Colonic mucosa (tissue), 4 donors: ENCODE measurements at places on chromosomes 7 and 10. TPM values are rescaled to one million over a fixed set of nuclear protein-coding genes. Genes with fewer than 3 reads are reported as not detected.
A peak's percentile ranks its signal among the peaks of the same experiment; 100 is the strongest.

- DNase-seq = no peak
- H3K36me3 ChIP-seq = no peaks in the 10 kb centered on the region
- no peak overlapping the region for H3K27ac ChIP-seq
- no peak overlapping the region for H3K4me3 ChIP-seq
- no peaks in the 10 kb centered on the region for H3K27me3 ChIP-seq
- no peaks in the 10 kb centered on the region for H3K4me1 ChIP-seq
Measured at GRCh38 chr10:86642499-86642898, 11.8 kb upstream of the OPN4 start.

GRCh38 chr10:13100349-13101294, 659 bp downstream of the OPTN start:
- no peaks in the 10 kb centered on the region for H3K27me3 ChIP-seq
- peak overlapping the region; percentile 76 for H3K4me3 ChIP-seq
- peak; percentile 60 for DNase-seq
- H3K36me3 ChIP-seq = no peaks in the 10 kb centered on the region

DNA sequence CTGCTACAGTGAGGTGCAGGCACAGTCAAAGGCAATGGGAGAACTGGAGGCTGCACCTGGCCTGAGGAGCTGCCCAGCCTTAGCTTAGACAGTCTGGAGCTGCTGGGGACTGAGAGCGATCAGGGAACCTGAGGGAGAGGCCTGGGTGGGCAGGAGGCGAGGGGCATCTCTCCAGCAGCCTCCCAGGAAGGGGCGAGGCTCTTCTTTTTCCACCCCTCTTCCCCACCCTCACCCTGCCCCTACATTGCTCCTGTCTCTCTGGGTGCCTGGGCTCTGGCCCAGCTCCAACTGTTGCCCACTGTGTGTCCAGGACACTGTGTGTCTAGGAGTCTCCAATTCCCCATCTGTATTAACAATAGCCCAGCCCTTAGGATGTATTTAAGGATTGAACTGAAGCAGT, 36.9 kb downstream of the TBATA start:
- H3K36me3 ChIP-seq = no peaks in the 10 kb centered on the region
- H3K27me3 ChIP-seq = no peaks in the 10 kb centered on the region
- no peak overlapping the region for H3K4me3 ChIP-seq
- no peak for DNase-seq
- H3K4me1 ChIP-seq = peaks cover 2% of the 10 kb centered on the region

GRCh38 chr7:55147736-55148135, 128.9 kb downstream of the EGFR start:
- DNase-seq = no peak
- no peak overlapping the region for H3K4me3 ChIP-seq
- no peak overlapping the region for H3K27ac ChIP-seq
- no peaks in the 10 kb centered on the region for H3K27me3 ChIP-seq
- no peaks in the 10 kb centered on the region for H3K36me3 ChIP-seq
- no peaks in the 10 kb centered on the region for H3K4me1 ChIP-seq

GRCh38 chr10:94349327-94349726, 13.4 kb downstream of the NOC3L start:
- H3K4me3 ChIP-seq = no peak overlapping the region
- no peak overlapping the region for H3K27ac ChIP-seq
- H3K27me3 ChIP-seq = no peaks in the 10 kb centered on the region
- H3K4me1 ChIP-seq = no peaks in the 10 kb centered on the region

DNA sequence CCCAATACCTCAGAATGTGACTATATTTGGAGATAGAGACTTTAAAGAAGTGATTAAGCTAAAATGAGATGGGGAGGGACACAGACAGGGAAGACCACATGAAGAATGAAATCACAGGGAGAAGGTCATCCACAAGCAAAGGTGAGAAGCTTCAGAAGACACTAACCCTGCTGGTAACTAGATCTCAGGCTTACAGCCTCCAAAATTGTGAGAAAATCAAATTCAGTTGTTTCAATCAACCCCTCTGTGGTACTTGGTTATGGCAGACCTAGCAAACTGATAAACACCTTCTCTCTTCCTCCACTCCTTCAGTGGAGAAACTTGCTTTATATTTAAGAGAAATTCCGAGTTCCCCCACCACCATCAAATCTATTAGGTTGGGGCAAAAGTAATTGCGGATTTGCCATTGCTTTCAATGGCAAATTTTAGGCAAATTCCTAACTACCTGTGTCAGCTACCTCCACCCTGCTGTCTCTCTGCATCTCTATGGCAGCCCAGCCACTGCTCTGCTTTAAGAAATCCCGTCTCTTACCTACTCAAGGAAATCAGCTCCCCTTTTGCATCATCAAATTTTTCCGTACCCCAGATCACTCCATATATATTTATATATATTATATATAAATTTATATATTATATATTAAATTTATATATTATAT, 38.2 kb downstream of the SEMA3E start:
- H3K27ac ChIP-seq = no peak overlapping the region
- no peak for DNase-seq
- H3K4me1 ChIP-seq = no peaks in the 10 kb centered on the region
- no peak overlapping the region for H3K4me3 ChIP-seq
- no peaks in the 10 kb centered on the region for H3K36me3 ChIP-seq

DNA sequence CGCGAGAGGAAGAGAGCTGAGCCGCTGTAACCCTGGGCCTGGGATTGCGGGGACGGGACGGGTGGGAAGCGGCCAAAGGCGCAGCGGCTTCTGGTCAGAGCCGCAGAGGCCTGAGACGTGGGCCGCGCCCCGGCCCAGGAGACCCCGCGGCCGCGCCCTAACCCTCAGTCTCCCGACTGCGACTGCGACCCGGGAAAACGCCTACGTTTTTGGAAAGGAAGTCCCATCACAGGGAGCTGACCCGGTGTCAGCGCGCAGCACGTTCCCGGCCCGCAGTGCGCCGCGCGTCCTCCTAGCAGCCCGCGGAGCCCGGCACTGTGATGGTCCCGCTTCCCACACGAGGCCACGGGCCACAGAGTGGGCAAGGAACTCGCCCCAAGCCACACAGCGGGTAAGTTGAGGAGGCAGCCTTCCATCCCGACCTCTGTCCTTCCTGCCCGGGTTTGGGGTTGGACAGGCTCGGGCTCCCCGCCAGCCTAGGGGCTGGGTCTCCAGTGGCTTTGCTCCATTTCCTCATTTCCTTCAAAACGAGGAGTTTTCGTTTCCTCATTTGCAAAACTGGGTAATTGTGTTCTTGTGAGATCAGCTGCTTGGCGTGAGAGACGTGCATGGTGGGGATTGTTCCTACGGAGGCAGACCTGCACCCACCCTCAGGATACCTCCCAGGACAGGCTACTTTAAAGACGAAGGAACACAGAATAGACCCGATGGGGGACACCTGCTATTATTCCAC, 1.2 kb downstream of the GPNMB start:
- no peaks in the 10 kb centered on the region for H3K4me1 ChIP-seq
- peak overlapping the region; percentile 36 for H3K27ac ChIP-seq
- DNase-seq = peak; percentile 21
- peaks cover 19% of the 10 kb centered on the region for H3K27me3 ChIP-seq

- H3K27ac ChIP-seq = no peak overlapping the region
- no peaks in the 10 kb centered on the region for H3K27me3 ChIP-seq
- H3K36me3 ChIP-seq = no peaks in the 10 kb centered on the region
- H3K4me3 ChIP-seq = no peak overlapping the region
Measured at GRCh38 chr7:17500736-17501135, 202.3 kb downstream of the AHR start.

- H3K4me3 ChIP-seq = no peak overlapping the region
- H3K27me3 ChIP-seq = no peaks in the 10 kb centered on the region
- H3K36me3 ChIP-seq = no peaks in the 10 kb centered on the region
- peak overlapping the region; percentile 58 for H3K27ac ChIP-seq
Measured at GRCh38 chr10:26779176-26779860, 81.4 kb downstream of the ABI1 start.

GRCh38 chr7:134419085-134419484, 39.8 kb downstream of the AKR1B1 start:
- no peak overlapping the region for H3K27ac ChIP-seq
- no peaks in the 10 kb centered on the region for H3K36me3 ChIP-seq
- no peak overlapping the region for H3K4me3 ChIP-seq
- no peaks in the 10 kb centered on the region for H3K4me1 ChIP-seq
- peak; percentile 55 for DNase-seq

- no peak overlapping the region for H3K4me3 ChIP-seq
- H3K27ac ChIP-seq = no peak overlapping the region
- no peaks in the 10 kb centered on the region for H3K27me3 ChIP-seq
- H3K4me1 ChIP-seq = no peaks in the 10 kb centered on the region
- peak; percentile 62 for DNase-seq
Measured at GRCh38 chr10:86693721-86694369, 25.5 kb downstream of the LDB3 start.

DNA sequence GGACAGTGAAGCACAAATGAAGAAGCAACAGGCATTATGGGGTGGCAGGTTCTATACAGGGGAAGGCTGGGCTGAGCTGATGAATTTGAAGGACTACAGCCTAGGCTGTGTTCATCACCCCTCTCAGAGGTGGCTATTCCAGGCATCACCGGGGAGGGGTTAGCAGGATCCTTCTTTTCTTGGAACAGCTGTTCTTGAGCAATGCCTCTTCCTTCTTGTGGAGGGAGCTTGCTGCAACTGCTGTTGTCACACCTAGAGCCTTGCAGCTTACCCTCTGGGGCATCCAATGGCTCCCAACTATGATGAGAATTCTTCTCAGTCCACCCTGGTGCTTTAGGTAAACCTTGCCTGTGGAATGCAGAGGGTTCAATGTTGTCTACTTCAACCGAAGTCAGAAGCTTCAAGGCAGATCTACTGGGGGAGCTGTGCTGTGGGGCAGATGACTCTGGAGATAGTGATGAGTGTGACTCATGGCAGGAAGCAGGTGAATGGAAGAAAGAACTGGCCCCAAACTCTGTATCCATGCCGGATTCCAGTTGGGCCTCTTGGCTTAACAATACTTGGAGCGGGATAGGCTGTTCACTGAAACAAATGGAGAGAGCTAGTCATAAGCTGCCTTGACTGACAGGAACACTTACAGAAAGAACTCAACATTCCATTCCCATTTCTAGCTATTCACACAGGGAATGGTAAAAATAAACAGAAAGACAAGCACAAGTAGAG, 21.5 kb upstream of the PPP3CB start:
- no peak for DNase-seq
- peaks cover 9% of the 10 kb centered on the region for H3K36me3 ChIP-seq
- H3K4me1 ChIP-seq = no peaks in the 10 kb centered on the region
- H3K27me3 ChIP-seq = no peaks in the 10 kb centered on the region
- H3K27ac ChIP-seq = no peak overlapping the region
- no peak overlapping the region for H3K4me3 ChIP-seq

- H3K27ac ChIP-seq = no peak overlapping the region
- H3K4me1 ChIP-seq = peaks cover 12% of the 10 kb centered on the region
- peak overlapping the region; percentile 43 for H3K4me3 ChIP-seq
- no peaks in the 10 kb centered on the region for H3K36me3 ChIP-seq
- no peak for DNase-seq
- no peaks in the 10 kb centered on the region for H3K27me3 ChIP-seq
Measured at GRCh38 chr10:102460836-102461186, 9.5 kb upstream of the C10orf95 start.

DNA sequence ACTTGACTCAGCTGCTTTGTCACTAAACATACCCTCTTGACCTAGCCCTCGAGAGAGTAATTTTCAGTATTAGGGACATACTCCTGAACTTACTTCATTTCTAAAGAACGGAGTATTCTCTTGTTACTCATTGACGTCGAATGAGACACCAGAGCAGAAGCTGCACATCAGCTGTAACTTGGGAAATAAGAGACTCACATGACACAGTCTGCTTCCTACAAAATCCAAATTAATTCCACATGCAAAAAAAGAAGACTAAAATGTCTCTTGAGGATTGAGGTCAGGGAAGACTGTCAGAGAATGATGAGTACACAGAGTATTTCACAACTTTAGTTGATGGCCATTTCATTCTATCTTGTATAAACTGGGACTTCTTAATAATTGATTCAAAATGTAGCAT, 114.7 kb upstream of the EGFR start:
- no peak for DNase-seq
- no peak overlapping the region for H3K27ac ChIP-seq
- H3K4me3 ChIP-seq = no peak overlapping the region
- no peaks in the 10 kb centered on the region for H3K27me3 ChIP-seq

DNA sequence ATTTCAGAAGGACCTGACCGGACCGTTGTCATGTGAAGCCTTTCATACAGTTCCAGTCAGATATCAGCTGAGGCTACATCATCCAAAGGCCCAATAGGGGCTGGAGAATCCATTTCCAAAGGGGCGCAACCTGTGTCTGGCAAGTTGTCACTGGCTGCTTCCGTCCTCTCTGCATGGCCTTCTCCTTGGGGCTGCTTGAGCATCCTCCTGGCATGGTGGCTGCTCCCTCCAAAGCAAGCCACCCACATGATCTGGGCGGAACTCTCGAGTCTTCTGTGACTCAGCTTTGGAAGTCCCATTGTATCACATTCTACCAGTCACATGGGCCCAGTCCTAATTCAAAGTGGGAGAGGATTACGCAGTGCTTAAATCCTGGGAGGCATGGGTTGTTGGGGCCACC, 207.0 kb upstream of the SHH start:
- no peak overlapping the region for H3K27ac ChIP-seq
- H3K36me3 ChIP-seq = no peaks in the 10 kb centered on the region
- no peaks in the 10 kb centered on the region for H3K27me3 ChIP-seq
- H3K4me1 ChIP-seq = no peaks in the 10 kb centered on the region

GRCh38 chr10:33252794-33253203, 81.7 kb downstream of the NRP1 start:
- H3K4me1 ChIP-seq = no peaks in the 10 kb centered on the region
- no peak overlapping the region for H3K27ac ChIP-seq
- no peaks in the 10 kb centered on the region for H3K27me3 ChIP-seq
- DNase-seq = no peak

- H3K27ac ChIP-seq = no peak overlapping the region
- no peaks in the 10 kb centered on the region for H3K4me1 ChIP-seq
- peak; percentile 25 for DNase-seq
- no peaks in the 10 kb centered on the region for H3K36me3 ChIP-seq
- H3K27me3 ChIP-seq = no peaks in the 10 kb centered on the region
- no peak overlapping the region for H3K4me3 ChIP-seq
Measured at GRCh38 chr10:69994262-69994661, 58.4 kb upstream of the MACROH2A2 start.

DNA sequence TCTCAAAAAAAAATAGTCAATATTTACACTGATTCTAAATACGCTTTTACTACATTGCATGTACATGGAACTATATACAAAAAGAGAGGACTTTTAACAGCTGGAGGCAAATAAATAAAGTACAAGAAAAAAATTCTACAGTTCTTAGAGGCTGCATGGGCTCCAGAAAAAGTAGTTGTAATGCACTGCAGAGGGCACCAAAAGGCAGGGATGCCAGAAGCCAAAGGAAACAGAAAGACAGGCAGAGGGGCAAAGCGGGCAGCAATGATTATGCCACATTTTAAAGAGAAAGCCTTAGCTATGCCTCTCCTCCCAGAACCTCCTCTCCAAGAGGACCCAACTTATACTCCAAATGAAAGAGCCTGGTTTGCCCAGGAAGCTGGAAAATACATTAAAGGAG, 11.6 kb upstream of the ADCK2 start:
- H3K27me3 ChIP-seq = no peaks in the 10 kb centered on the region
- no peak overlapping the region for H3K27ac ChIP-seq
- no peak overlapping the region for H3K4me3 ChIP-seq
- H3K4me1 ChIP-seq = peaks cover 7% of the 10 kb centered on the region
- no peaks in the 10 kb centered on the region for H3K36me3 ChIP-seq

- DNase-seq = no peak
- no peak overlapping the region for H3K27ac ChIP-seq
- H3K4me3 ChIP-seq = no peak overlapping the region
- no peaks in the 10 kb centered on the region for H3K36me3 ChIP-seq
Measured at GRCh38 chr7:118054529-118054928, 129.4 kb upstream of the LSM8 start.

GRCh38 chr7:85396676-85397075, 209.8 kb upstream of the SEMA3D start:
- H3K4me1 ChIP-seq = no peaks in the 10 kb centered on the region
- DNase-seq = no peak
- no peaks in the 10 kb centered on the region for H3K27me3 ChIP-seq
- H3K4me3 ChIP-seq = no peak overlapping the region
- no peaks in the 10 kb centered on the region for H3K36me3 ChIP-seq

Gene MLLT10
- total RNA-seq = 17.8 TPM

Gene PARD3
- 48.8 TPM for total RNA-seq
